ENCODE measurements at places on chromosomes 4 and X.

DNA sequence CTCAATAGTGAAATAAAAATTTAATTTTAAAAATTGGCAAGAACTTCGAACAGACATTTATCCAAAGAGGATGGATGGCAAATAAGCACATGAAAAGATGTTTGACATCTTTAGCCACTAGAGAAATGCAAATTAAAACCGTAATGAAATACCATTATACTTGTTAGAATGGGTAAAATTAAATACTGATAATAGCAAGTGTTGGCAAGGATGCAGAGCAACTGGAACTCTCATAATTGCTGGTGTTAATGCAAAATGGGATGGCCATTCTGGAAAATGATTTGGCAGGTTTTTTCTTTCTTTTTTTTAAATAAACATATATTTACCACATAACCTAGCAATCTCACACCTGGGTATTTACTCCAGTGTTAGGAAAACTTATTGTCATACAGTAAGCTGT lies 51.7 kb downstream of the HERC3 start:
- DNase-seq, result no peak

GRCh38 chrX:39841604-39842003 lies 256.2 kb downstream of the BCOR start:
- DNase-seq, result no peak

- DNase-seq, result no peak
These were observed 135.8 kb upstream of the IL1RAPL2 start for GRCh38 chrX:104430072-104430741.

DNA sequence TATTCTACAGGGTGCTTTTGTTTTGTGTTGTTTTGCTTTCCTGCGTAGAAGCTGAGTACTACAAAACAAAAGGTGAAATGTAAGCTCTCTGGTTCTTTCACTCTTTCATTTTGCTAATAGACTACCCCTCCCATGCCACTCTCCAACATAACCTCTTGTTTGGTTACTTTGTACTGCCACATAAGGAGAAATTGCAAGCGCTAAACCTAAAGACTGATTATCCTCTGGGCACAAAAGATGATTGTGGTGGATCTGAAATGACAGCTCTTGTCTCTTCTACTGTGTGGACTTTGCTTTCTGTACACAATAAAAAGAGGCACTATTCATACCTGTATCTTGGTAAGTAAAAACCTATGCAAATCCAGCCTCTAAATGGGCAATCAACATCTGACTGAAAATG lies 5.3 kb downstream of the MBNL3 start:
- peak; percentile 59 for DNase-seq

DNA sequence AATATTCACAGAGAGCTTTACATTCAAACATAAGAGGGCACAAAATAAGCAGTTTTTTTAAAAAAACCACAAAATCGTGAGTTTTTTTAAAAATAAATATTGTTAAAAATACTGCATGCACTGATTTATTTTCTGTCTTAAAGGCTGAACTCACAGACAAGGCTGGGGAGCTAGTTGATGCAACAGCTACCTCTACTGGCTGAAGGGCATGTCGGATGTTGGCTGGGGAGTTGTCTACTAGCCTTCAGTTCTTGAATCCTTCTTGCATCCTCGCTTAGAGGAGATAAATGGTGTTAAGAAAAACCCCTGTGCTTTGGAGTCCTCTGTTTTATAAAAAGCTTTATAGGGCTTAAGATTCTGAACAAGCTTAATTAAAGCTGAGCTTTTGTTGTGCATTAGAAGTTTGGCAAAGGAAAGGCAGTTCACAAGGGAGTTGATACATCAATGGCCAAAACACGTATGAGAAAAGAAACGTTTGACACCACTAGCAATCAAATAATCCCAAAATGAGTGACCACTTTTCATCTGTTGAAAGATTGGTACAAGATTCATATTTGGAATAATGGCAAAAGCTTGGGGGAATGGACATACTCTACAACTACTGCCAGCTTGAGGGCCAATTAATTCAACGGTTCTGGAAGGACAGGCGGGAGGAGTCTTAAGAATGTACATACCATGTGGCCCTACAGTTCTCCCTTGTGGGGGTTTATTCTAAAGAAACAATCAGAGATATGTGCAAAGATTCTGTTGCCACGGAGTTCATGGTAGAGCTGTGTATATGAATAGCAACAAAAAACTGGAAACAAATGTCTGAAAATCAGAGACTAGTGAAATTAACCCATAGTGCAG lies 94.7 kb downstream of the SEL1L3 start:
- peak; percentile 75 for DNase-seq
